ENCODE measurements at places on chromosomes 5 and 9. TPM values are rescaled to one million over a fixed set of nuclear protein-coding genes. Genes with fewer than 3 reads are reported as not detected.

The CCDC152 gene
- total RNA-seq = 13.9 TPM

The PKD2L2 gene
- not detected for total RNA-seq

The C5orf34 gene
- total RNA-seq = 11.8 TPM

The MEIKIN gene
- total RNA-seq = not detected

The FYB1 gene
- not detected for total RNA-seq

The SLC22A4 gene
- 0.78 TPM for total RNA-seq

DNA sequence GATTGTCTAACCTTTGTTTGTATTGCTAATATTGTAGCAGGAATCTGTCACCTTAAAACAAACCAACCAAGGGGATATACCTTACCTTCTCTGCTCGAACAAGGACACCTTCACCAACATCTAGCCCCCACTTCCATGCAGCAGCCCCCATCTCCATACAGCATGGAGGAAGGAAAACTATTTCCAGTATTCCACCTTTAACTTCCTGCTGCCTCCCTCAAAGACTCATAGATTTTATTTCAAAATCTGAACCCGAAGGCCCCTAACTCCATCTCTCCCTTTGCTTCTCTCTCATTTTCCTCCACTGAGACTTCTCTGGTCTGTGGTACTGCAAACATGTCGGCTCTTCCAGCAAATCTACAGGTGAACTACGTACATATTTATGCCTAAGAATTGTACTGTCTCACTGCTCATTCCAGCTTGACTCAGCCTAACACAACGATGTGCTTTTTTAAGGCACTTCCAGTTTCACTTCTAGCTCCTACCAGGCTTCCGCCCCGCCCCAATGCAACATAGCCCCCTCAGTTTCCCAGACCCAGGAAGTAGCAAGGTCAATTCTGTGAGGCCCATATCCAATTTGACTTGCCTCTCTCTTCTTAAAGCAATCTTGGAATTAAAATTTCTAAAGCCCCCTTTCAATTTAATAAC is 70.7 kb upstream of the RNF38 start:
- H3K27ac ChIP-seq = 0 out of 2 replicates have a peak overlapping the region, but pooled peaks have one; percentile 79
- no peak overlapping the region for H3K4me3 ChIP-seq
- no peaks in the 10 kb centered on the region for H3K36me3 ChIP-seq
- no peak for DNase-seq
- no peaks in the 10 kb centered on the region for H3K27me3 ChIP-seq

DNA sequence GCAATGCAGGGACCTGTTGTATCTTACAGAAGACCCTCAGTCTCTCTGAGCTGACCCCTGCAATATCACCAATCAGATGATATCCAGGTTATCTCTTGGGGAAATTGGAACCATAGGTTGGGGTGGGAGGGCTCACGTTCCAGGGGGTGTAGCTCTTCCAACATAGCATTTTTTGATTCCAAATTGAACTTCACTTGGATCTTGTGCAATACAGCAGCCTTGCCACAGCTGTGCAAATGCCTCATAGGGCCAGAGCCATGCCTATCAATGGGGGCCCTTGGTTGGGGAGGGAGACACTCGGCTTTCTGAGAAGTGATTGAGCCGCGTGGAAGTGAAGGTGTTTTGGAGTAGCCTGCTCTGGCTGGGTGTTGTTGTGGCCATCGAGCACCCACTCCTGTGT is 117.2 kb upstream of the PITX1 start:
- H3K4me1 ChIP-seq = 0 out of 2 replicates have a peak, but pooled peaks cover 4% of the 10 kb centered on the region
- H3K4me3 ChIP-seq = no peak overlapping the region
- no peak overlapping the region for H3K27ac ChIP-seq
- H3K36me3 ChIP-seq = no peaks in the 10 kb centered on the region

GRCh38 chr9:124009531-124010217 is 1.9 kb upstream of the LHX2 start:
- no peaks in the 10 kb centered on the region for H3K36me3 ChIP-seq
- peaks cover 99% of the 10 kb centered on the region for H3K27me3 ChIP-seq
- no peak overlapping the region for H3K27ac ChIP-seq
- peaks cover 46% of the 10 kb centered on the region for H3K4me1 ChIP-seq

DNA sequence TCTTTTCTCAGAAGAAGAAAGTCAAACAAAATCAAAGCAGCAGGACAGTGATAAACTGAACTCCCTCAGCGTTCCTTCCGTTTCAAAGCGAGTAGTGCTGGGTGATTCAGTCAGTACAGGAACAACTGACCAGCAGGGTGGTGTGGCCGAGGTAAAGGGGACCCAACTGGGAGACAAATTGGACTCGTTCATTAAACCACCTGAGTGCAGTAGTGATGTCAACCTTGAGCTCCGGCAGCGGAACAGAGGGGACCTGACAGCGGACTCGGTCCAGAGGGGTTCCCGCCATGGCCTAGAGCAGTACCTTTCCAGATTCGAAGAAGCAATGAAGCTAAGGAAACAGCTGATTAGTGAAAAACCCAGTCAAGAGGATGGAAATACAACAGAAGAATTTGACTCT is 2.7 kb downstream of the CAMLG start:
- DNase-seq = no peak
- no peak overlapping the region for H3K27ac ChIP-seq

- no peaks in the 10 kb centered on the region for H3K27me3 ChIP-seq
- H3K27ac ChIP-seq = no peak overlapping the region
- no peaks in the 10 kb centered on the region for H3K4me1 ChIP-seq
- no peak for DNase-seq
- no peak overlapping the region for H3K4me3 ChIP-seq
Observed at GRCh38 chr5:137954131-137954879, 65.0 kb downstream of the PKD2L2 start.

DNA sequence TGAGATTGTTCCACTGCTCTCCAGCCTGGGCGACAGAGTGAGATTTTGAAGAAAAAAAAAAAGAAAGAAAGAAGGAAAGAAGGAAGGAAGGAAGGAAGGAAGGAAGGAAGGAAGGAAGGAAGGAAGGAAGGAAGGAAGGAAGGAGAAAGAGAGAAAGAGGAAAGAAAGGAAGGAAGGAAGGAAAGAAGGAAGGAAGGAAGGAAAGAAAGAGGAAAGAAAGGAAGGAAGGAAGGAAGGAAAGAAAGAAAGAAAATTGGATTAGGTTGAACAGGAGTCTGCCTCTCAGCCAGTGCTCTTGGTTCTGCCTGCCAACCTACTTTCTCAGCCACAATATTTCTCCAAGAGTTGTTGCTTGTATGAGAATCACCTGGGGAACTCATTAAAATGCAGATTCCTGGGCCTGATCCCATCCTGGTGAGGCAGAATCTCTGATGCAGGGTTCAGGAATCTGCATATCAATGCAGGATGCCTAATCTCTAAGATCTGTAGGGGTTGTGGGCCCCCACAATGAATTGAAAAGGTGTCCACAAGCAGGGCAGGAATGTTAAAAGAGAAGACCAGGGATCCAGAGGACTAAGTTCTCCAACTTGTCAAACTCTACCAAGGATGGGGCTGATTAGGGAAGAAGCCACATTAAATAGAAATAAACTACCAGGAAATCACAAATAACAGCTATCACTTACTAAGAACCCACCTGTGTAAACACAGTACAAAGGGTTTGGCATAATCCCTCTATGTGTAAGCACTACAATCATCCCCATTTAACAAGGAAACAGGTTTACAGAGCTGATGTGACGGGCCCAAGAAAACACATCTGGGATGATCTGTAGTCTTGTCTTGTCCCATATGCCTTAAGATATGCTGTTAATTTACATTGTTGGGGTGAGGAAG is 23.4 kb upstream of the GALNT10 start:
- no peaks in the 10 kb centered on the region for H3K27me3 ChIP-seq
- peaks cover 49% of the 10 kb centered on the region for H3K4me1 ChIP-seq
- H3K27ac ChIP-seq = peak overlapping the region; percentile 60
- no peaks in the 10 kb centered on the region for H3K36me3 ChIP-seq

DNA sequence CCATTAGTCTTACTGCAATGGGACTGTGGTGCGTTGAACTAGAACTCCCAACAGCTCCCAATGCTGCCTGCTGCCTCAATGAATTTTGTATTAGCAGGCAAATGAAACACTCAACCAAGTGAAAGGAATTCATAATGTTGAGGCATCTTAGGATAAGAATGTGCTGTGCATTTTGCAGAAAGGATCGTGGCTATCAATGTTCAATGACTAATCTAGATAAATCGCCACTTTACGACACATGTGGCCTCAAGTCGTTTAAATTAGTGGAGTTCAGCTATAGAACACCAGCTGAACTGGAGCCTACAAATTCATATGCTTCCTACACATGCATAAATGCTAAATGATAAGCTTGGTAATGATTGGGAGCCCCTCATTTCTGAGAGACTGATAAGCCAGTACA is 318.4 kb downstream of the PSAT1 start:
- no peak overlapping the region for H3K27ac ChIP-seq
- H3K4me3 ChIP-seq = no peak overlapping the region
- no peaks in the 10 kb centered on the region for H3K27me3 ChIP-seq
- no peaks in the 10 kb centered on the region for H3K4me1 ChIP-seq
- no peak for DNase-seq

DNA sequence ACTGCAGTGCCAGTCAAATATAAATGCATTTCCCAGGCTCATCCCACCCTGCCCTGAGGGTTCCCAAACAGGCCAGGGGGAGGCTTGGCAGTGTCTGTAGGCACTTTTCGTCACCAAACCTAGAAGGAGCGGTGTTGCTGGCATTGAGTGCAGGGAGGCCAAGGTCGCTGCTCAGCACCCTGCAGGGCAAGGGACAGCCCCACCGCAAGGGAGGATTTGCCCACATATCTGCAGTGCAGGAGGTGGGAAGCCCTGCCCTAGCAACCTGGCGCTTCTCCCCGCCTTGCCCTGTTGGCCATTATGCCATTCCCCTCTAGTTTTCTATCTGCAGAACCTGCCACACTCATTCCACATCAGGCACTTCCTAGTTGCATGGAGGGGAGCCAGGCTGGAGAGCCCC is 327.8 kb upstream of the ADCY2 start:
- no peak overlapping the region for H3K27ac ChIP-seq
- H3K4me1 ChIP-seq = no peaks in the 10 kb centered on the region
- no peak overlapping the region for H3K4me3 ChIP-seq

DNA sequence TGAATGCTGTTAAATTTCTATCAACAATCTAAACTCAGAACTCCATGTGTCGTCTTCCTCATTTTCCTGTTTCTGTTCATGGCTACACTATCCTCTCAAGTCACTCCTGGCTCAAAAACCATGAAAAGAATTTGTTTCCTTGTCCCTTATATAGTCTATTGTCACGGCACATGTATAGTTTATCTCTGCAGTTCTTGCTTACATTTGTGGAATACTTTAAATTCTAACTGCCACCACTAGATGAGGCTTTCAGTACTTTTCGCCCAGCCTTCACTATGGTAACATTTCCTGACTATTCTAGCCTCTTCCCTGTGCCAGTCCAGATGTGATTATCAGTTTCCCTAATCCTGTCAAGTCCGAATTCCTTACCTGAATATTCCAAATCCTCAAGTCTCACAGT is 34.6 kb downstream of the PKD2L2 start:
- peak; percentile 47 for DNase-seq
- no peak overlapping the region for H3K4me3 ChIP-seq
- no peaks in the 10 kb centered on the region for H3K27me3 ChIP-seq
- H3K4me1 ChIP-seq = no peaks in the 10 kb centered on the region
- H3K27ac ChIP-seq = no peak overlapping the region

- H3K27me3 ChIP-seq = no peaks in the 10 kb centered on the region
- no peak for DNase-seq
- peaks cover 12% of the 10 kb centered on the region for H3K36me3 ChIP-seq
- no peak overlapping the region for H3K4me3 ChIP-seq
- no peak overlapping the region for H3K27ac ChIP-seq
Observed at GRCh38 chr5:6746244-6746643, 33.0 kb downstream of the TENT4A start.

DNA sequence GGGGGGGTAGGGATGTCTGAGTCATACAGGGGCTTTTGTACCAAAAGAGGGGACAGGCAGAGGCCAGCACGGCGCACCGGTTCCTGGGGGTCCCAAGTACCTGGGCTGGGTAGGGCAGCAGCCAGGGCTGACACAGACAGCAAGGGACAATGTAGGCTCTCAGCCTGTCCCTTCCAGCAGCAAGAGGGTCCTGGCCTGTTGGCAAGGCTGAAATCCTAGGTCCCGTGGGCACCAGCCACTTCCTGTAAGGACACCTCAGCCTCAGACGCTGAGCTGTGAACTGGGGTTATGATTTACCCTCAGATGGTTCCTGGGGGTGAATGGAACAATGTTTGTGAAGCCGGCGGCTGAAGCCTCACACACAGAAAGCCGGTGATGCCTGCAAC is 41.3 kb downstream of the NACC2 start:
- H3K27me3 ChIP-seq = no peaks in the 10 kb centered on the region
- no peak for DNase-seq
- no peak overlapping the region for H3K27ac ChIP-seq
- H3K36me3 ChIP-seq = no peaks in the 10 kb centered on the region
- peaks cover 39% of the 10 kb centered on the region for H3K4me1 ChIP-seq

DNA sequence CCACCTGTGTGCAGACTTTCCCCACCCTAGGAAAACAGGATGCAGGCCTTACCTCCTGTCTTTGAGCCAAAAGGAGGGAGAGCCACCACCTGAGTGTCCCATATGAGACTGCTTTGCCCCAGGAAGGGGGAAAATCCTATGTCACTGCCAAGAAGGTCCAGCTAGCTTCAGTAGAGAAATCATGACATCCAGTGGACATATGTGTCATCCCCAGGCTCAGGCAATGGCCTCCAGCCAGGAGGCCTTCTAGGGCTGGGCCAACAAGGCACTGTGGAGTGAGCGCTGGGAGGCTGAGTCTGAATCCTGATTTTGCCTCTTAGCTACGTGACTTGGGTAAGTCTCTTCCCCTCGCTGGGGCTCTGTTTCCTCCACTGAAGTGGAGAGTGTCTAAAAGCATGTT is 60.2 kb downstream of the SMIM23 start:
- DNase-seq = no peak
- H3K27me3 ChIP-seq = no peaks in the 10 kb centered on the region
- H3K4me1 ChIP-seq = 0 out of 2 replicates have a peak, but pooled peaks cover under 1% of the 10 kb centered on the region
- H3K27ac ChIP-seq = no peak overlapping the region
- H3K4me3 ChIP-seq = no peak overlapping the region

- DNase-seq = no peak
- peaks cover 25% of the 10 kb centered on the region for H3K4me1 ChIP-seq
- no peak within 1 kb of the TSS for H3K27ac ChIP-seq
- H3K27me3 ChIP-seq = no peaks in the 10 kb centered on the region
- H3K36me3 ChIP-seq = no peaks in the 10 kb centered on the region
Observed at GRCh38 chr5:72507231-72507906, at the start of gene ZNF366. ZNF366 (minus strand) TSS chr5:72507410; CDS start chr5:72461496, 45,914 bp downstream.

DNA sequence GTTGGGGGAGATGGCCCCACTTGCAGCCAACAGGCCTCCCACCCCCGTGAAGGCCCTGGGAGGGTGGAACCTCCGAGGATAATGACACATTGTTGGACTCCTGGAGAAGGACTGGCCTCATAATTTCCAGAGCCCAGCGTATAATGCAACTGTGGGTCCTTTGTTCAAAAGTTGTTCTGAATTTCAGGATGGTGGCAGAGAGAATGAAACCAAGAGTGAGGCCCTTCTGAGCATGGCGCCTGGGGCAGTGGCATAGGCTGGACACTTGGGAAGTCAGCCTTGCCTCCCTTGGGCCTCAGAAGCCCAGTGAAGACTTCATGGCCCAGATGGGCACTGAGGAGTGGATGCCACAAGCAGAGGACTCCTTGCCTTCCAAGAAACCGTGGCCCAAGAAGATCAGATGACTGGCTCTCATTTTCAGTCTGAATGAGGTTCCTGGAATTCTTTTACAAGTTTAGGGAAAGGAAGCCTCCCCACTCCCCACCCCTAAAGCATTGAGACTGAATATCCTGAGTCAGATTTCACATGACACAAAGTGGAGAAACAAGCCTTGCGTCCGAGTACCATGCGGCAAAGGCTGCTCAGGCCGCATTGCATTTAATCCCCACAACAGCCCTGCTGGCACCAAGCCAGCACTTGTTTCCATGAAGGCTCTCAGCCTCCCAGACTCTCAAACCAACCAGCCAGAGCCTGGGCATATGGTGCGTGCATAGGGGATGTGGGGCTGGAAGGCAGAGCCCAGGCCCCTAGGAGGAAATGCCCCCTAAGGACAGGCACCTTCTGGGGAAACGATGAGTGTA is 96.7 kb upstream of the SMIM23 start:
- H3K4me1 ChIP-seq = peaks cover 4% of the 10 kb centered on the region
- H3K4me3 ChIP-seq = no peak overlapping the region
- H3K27ac ChIP-seq = no peak overlapping the region
- no peaks in the 10 kb centered on the region for H3K36me3 ChIP-seq
- no peaks in the 10 kb centered on the region for H3K27me3 ChIP-seq

Data from GM23338 (cell line).